GM12891 (cell line): ENCODE measurements at places on chromosomes 6 and 20.

DNA sequence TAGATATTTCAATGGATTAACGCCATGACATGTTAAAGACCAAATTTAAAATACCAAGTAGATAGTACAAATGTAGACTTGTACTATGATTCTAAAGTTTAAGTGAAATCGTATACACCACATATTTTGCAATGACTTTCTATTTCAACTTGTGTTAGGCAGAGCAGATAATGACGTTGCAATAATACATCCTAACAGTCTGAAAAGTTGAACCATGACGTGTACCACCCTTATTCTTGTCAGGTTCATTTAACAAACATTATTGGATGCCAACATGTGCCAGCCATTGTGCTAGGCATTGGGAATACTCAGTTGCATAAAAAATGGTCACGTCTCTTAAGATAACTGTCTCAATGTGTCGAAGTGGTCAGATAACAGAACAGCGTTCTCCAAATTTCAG lies 50.0 kb downstream of the BCAS1 start:
- no peak for DNase-seq

GRCh38 chr6:154920495-154921200 lies 74.5 kb upstream of the TIAM2 start:
- no peak for DNase-seq

DNA sequence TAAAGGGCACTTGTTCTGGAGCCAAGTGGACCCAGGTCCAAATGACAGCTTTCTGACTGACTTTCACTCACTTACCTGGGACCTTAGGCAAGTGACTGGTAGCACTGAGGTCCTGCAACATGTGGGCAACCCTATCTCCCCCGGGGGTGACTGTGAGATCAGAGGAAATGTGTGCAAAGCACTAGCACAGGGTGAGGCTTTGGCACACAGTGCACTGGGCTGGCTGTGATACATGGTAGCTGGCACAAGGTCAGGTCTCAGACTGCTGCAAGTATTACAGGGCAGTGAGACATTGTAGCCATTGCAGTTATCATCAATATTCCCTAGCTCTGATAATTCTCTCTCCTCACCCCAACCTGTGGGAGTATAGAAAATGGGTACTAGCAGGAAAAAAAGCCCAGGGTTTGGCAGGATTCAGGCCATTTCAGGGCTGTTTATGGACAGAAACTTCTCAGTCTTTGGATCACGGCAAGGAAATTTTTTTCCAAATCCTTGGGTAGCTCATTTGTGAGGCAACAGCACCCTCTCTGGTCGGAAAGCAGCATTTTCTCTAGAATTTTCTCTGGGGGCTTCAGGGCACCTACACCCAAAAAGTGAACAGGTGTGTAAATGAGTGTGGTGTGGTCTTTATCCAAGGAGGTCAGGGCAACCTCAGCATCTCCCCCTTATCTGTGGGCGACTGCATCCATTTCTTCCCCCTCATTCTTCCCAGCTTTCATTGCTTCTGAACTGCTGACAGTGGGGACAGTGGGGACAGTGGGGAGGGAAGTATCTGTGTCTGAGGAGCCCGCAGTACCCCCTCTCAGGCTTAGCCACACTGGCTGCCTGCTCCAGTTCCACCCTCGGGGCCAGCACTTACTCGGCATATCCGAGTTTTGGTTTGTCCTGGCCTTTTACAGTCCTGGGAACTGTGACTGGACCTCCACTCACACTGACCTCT lies 148.7 kb upstream of the PHACTR3 start:
- no peak for DNase-seq

DNA sequence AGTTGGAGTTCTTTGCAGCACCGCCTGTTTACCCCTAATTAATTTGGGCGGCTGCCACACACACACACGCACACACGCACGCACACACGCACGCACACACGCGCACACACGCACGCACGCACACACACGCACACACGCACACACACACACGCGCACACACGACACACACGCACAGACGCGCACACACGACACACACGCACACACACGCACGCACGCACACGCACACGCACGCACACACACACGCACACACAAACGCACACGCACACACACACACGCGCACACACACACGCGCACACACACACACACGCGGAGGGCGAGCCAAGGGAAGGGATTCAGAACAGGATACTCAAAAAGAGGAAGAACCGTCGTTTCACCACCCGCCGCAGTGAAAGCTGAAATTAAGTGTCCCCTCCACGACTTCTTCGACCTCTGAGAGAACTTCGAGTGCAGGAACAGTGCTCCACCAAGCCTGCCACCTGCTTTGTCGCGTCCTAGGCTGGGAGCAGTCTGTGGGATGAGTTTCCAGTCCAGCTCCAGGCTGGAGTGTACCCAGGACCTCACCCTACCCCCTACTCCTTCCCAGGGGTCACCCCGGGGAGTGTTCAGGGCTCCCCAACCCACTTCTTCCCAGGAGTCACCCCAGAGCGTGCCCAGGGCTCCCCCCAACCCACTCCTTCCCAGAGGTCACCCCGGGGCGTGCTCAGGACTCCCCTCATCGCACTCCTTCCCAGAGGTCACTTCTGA lies 1.1 kb downstream of the RNASET2 start:
- DNase-seq: no peak

GRCh38 chr6:43782764-43783513 lies 12.9 kb downstream of the VEGFA start:
- no peak for DNase-seq

- no peak for DNase-seq
Observed at GRCh38 chr20:19486446-19486845, 271.6 kb upstream of the RIN2 start.

DNA sequence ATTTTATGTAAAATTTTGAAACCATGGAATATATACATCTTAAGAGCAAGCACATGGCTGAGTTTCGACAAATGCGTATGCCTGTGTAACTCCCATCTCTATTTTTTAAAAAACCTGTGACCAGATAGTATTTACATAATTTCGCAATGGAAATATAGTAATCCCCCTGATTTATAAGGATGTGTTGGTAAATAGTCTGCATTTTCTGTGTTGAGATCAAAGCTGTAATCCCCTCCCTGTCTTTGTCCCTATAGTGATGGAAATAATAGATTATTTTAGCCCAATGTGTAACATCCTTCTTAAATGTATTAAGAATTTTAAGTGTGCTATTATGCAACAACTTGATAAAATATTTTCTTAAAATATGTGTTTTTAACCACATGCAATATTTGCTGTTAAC lies 267.3 kb downstream of the CDKAL1 start:
- no peak for DNase-seq

- no peak for DNase-seq
Observed at GRCh38 chr6:155461556-155461955, 5.9 kb upstream of the NOX3 start.

DNA sequence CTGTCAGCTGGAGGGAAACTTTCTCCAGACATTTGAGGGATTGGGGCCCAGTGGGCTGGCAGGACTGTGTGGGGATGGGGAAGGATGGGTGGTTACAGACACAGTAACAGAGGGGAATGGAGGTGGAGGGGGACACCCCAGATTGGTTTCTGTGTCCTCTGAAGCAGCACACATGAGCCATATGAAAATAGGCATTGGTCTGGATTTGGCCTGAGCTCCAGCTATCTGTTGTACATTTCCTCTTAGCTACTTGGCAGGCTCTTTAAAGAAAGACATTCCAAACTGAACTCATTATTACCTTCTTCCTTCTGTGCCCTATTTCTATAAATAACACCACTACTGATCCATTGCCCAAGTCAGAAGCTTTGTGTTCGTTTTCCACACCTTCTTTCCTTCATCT lies 72.0 kb upstream of the PRL start:
- DNase-seq: no peak
